ENCODE measurements at places on chromosomes 2 and 18. TPM values are rescaled to one million over a fixed set of nuclear protein-coding genes. Genes with fewer than 3 reads are reported as not detected.

DNA sequence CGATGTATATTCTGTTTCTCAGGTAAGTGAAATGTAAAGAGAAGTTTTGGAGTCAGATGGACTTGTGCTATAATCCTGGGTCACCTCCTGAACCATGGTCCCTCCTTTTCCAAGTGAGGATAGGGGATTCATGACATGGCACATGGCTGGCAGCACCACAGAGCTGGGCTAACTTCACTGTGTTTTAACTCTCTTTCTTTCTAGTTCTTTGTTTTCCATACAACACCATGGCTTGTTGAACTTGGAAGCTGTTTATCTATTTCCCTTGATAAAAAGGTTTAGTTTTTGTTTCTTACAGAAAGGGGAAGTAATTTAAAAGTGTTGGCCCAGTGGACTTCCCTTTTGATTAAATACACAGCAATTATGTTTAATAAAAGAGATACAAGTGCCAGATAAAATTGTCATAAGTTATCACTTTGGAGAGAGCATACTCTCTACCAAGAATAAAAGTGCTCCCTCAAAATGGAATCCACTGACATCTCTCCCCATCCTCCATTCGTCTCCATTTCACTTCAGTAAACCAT lies 90.4 kb downstream of the PLCL1 start:
- no peak for DNase-seq

TFPI gene
- 32.6 TPM for total RNA-seq

DNA sequence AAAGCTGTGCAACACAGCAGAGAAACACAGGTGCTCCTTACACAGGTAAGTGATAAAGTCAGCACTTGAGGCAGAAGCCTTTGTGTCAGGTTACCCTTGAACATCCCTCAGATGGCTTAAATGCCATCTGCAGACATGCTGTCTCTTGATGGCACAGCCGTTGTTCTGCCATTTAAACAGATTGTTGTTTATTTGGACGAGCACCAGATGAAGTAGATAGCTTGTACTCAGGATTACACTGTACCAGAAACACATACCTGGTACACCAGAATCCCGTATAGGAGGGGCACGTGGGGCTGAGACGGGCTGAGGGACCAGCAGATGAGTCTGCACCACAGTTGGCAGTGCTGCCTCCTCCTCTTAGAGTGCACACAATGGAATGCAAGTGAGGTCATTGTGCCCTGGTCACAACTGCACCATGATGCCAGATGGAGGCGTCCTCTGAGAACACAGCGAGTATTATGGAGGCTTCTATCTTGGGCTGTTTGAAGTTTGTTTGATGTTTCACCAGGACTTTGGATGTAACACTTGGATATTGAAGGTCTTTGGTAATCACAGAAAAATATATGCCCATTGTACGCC lies 143.0 kb downstream of the TANC1 start:
- DNase-seq, result no peak

DNA sequence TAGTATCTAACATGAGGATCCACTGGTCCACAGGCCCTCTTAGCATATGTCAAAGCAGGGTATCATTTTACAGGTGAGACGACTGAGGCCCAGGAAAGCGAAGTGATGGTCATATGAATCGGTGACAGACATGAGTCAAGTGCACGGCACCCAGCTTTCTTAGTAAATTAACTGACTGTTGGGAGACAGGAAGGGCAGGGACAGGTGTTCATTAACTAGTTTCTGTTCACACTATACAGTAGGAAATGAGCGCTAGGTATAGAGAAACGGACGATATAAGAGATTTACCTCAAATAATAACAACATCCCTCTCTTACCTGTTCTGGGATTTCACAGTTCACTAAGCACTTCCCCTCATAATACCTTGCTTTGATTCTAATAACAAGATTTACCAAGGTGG lies 1.7 kb upstream of the SMARCAL1 start:
- no peak for DNase-seq

- DNase-seq, result no peak
Measured at GRCh38 chr18:33583901-33584300, 5.9 kb downstream of the ASXL3 start.

UGT1A8 gene
- 0.87 TPM for total RNA-seq

DNA sequence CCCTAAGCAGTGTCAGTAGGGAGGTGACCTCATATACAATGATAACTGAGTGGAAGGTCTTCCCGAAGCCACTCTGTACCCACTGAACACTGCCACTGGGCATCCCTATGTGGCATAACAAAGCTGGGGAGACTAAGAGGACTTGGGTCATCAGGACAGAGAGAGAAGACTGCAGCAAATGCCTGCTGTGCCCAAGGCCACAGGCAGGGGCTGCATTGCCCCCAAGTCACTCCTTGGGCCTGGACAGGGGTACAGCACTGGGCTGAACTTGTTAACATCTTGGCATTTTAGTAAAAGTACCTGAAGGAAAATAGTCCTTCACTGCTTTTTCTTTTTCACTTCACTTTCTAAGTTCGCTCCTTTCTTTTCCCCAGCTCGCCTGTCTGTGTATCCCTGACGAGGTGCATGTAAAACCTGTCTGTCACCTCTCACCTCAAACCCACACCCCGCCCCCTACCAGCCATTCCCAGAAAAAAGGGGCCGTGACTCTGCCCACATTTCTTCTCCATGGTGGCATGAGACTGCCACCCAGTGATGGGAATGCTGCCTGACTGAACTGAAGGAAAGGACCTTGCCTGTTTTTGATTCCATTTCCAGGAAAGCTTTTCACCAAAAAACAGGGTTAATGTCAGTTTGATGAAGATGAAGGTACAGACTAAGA lies 62.9 kb downstream of the MTHFD2 start:
- DNase-seq, result peak; percentile 50

- DNase-seq, result no peak
Measured at GRCh38 chr2:172100080-172100934, 2.4 kb downstream of the DLX2 start.

DNA sequence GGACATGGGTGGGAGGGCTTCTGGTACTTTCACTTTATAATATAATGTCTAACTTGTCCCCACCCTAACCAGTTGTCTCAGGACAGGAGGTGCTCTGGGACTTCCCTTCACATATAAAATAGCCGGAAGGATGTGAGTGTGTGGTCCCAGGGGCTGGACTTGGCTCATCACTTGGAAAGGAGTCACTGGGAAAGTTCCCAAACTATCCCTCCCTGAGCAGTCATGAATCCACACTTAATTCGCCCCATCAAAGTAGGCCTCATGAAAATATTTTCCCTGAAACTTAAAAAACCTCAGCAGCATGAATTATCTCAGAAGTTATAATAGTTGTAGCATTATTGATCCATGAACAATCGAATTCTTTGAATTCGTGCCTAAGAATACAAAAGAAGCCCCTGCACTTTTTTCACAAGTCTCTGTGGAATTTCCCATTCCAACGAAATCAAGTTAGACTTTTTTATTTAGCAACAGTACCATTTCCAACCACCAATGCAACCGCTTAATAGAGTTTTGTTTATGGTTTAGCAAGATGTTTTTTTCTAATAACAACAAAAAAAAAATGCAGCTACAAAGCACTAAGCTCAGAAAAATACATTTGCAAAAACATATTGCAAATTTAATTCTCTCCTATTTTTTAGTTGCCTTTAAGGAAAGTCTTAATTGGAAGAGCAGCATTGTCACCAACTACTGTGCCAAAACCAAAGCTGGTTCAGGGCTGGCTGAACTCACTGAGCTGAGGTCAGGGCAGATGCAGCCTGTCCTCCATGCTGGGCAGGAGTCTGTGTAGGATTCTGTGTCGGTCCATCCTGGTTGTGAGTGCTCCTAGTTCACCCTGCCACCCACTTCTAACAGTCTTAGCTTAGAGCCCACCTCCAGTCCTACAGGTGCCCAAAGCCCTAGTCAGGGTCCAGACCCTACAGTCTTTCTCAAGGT lies 68.8 kb upstream of the SPTBN1 start:
- DNase-seq, result no peak

CNGA3 gene
- total RNA-seq, result not detected

GRCh38 chr2:218516614-218517013 lies 51.5 kb downstream of the USP37 start:
- DNase-seq, result no peak

GRCh38 chr2:185689906-185690539 lies 48.6 kb upstream of the FSIP2 start:
- DNase-seq, result no peak

TRAK2 gene
- total RNA-seq, result 5.9 TPM

GRCh38 chr2:70561893-70562292 lies 8.3 kb upstream of the TGFA start:
- DNase-seq, result no peak

ADCYAP1 gene
- total RNA-seq, result not detected

DNA sequence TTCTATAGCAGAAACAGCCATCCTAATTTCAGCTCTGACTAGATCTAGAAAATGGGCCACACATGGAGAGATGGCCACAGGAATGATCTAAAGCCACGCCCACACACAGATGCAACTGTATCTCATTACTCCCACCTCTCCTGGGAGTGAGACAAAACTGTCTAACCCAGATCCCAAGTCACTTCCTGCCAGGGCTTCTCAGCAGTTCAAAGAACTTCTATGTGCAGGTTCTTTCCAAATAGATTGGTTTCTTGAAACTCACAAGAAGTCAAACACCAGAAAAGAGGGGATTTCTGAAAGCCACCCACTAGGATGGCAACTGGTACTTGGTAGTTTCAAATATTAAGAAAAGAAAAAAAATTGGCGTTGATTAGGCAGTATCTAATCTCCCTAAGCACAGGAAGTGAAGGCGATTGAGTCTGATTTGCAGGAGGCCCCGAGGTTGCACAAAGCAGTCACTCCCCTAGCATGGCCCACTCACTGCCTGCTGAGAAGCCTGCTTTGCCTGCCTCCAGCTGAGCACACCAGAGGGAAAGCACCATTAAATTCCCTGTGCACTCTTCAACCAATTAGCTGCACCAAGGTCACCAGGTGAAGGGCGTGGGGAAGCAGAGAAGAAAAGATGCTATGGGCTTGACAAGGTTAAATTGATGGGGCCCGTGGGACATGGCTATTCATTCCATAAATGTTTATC lies 51.1 kb downstream of the PAPOLG start:
- DNase-seq, result no peak

LINC00305 gene
- total RNA-seq, result not detected

- DNase-seq, result no peak
Measured at GRCh38 chr2:180559771-180560170, 420.6 kb upstream of the UBE2E3 start.

DNA sequence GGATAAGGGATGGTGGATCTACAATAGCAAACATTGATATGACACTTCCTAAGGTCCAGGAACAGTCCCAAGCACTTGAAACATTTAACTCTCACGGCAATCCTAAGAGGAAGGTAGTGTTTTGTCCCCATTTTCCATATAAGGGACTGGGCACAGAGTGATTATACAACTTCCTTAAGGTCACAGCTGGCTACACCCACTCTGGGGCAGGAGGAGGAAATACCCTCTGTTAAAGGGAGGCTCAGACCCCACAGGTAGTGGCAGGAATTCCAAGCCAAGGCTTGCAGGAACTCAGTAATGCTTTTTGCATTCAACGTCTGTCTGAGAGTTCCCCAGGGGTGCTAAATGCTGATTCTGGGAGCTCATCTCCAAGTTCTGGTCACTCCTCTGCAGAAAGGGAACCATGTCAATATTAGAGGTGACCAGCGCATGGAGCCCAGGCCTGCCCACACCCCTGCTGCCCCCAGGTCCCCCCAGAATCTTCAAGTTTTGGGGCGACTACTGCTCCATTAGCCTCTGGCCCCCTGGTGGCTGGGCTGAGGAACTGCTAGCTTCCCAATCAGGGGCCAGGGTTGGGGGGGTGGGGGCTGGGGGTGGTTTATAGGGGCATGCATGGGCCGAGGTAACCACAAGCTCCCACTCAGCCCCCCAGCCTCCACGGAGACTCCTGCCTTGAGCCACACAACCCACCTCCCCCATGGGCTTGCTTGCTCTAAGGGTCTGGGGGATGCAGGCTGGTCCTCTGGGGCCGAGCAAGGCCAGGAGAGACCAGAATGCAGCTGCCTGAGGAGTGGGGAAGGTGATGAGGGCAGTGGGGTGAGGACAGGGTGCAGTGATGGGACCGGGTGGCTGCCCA lies 11.1 kb downstream of the OBSL1 start:
- DNase-seq, result no peak

DNA sequence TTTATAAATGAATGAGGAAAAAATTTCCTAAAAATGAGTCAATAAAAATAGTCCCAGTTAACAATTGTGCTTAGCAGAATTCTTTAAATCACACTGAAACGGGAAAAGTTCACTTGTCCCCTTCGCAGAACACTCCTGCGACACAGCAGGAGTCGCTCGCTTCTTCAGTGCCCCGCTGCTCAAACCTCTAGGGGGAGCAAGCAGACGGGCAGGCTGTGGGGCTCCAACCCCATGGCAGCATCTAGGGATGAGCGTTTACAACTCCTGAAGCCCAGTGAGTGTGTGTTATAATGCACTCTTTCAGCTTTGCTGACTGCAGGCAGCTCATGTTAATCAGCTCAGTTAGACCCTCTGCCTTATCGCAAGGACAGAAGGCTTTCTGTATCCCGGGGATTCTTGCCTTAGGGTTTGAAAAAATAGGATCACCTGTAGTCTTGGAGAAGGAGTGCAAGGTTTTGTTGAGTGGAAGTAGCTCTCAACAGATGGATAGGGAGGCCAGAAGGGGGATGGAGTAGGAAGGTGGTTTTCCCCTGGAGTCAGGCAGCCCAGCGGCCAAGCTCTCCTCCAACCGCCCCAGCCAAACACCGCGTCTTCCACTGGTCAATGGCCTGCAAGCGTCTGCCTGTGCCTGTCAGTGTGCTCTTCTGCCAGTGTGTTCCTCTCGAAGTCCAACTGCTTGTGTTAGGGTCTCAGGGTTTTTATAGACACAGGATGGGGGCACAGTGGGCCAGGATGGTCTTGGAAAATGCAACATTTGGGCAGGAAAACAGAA lies 1977.7 kb upstream of the LRRTM1 start:
- no peak for DNase-seq

DNA sequence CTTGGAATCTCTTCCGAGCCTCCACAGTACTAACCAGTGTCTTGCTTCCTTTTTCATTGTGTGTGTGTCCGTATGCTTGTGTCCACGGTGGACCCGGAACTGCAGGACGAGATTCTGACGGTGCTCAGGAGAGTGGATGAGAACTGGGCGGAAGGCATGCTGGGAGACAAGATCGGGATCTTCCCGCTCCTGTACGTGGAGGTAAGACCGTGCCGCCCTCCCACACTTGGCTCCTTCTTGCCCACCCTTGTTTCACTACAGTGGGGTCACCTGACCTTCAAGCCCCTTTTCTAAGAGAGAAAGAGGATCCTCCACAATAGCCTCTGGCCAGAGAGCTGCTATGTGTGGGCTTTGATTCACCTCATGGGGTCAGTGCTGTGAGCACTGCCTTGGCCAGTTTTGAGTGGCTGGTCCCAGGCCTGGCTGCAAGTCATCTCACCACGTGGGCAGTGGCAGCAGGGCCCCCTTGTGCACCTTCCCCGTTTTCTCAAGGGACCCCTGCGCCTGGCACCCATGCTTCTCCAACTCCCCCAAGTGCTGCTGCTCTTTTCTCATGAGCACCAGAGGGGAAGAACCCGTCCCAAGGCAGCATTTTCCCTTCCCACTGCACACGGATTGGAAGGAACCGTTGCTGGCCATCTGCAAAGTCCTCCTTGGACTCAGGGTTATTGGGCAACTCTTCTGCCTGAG lies 242.1 kb downstream of the SEPTIN10 start:
- DNase-seq, result no peak

GRCh38 chr18:76506395-76506794 lies 11.4 kb upstream of the ZNF516 start:
- DNase-seq, result no peak

PARD3B gene
- 3.8 TPM for total RNA-seq
